ENCODE measurements at places on chromosomes 3 and 15. TPM values are rescaled to one million over a fixed set of nuclear protein-coding genes. Genes with fewer than 3 reads are reported as not detected.

- no peak for DNase-seq
Measured at GRCh38 chr3:193800138-193801043, 207.4 kb downstream of the OPA1 start.

GRCh38 chr3:56467108-56467507, 1.2 kb downstream of the ERC2 start:
- no peak for DNase-seq

GRCh38 chr3:37903320-37903719, 41.6 kb downstream of the CTDSPL start:
- DNase-seq: no peak

- no peak for DNase-seq
Measured at GRCh38 chr3:109242187-109242523, 74.2 kb downstream of the DPPA2 start.

- no peak for DNase-seq
Measured at GRCh38 chr3:20069178-20069532, 28.9 kb downstream of the KAT2B start.

The CXCR6 gene
- polyA plus RNA-seq: not detected
